ENCODE measurements at places on chromosomes 12 and 14.

DNA sequence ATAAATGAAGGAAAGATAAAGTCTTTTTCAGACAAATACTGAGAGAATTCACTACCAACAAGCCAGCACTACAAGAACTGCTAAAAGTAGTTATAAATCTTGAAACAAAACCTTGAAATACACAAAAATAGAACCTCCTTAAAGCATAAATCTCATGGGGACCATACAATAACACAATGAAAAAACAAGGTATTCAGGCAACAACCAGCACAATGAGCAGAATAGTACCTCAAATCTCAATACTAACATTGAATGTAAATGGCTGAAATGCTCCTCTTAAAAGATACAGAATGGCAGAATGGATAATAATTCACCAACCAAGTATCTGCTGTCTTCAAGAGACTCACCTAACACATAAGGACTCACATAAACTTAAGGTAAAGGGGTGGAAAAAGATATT is 7.7 kb upstream of the IQSEC3 start:
- DNase-seq: no peak

DNA sequence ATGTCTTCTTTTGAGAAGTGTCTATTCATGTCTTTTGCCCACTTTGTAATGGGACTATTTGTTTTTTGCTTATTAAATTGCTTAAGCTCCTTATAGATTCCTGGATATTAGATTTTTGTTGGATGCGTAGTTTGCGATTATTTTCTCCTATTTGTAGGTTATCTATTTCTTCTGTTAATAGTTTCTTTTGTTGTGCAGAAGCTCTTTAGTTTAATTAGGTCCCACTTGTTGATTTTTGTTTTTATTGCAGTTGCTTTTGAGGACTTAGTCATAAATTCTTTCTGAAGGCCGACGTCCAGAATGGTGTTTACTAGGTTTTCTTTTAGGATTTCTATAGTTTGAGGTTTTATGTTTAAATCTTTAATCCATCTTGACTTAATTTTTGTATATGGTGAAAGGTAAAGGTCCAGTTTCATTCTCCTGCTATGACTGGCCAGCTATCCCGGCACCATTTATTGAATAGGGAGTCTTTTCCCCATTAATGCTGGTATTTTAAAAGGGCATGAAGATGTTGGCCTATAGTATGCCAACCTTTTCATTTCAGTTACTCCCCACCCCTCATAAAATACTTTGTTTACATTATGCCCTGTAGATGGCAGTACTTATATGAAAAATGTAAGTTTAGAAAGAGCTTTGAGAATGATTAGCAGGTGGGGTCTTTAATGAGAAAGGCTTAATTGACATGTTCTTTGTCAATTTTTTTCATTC is 62.9 kb upstream of the PSMA6 start:
- no peak for DNase-seq

- DNase-seq: no peak
Measured at GRCh38 chr12:75364919-75365318, 26.0 kb upstream of the GLIPR1L2 start.

DNA sequence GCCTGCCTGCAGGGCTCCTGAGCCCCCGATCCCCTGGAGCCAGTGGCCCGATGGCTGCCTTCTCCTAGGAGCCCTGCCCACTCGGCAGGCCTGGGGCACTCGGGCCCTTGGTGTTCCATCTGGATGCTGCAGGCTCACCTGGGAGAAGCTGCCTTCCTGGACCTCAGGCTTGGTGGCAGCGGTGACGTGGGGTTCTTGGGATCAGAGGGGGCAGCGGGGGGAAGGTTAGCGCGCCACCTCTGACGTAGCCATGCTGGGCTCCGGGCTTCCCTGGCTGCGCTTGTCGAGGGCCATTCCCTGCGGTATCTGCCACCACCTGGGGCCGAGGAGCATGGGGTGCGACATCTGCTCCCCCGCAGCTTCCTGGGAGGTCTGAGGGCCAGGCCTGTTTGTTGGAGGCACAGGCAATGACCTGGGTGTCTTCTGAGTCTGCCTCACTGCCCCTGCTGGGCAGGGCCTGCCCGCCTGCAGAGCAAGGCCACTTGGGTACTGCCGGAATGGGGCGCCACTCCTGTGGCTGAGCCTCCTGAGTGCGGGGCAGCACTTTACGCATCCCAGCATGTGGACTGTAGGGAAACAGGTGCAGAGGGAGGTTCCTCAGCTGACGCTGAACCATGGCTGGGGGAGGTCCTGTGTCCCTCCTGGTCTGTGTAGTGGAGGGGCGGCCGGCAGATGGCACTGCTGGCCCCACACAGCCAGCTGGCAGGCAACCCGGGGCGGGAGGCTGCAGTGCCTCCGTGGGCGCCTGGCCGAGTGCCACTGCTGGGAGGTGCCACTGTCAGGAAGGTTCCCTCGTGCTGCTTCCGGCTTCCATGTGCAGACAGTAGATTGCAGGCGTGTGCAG is 20.3 kb downstream of the MTA1 start:
- no peak for DNase-seq

DNA sequence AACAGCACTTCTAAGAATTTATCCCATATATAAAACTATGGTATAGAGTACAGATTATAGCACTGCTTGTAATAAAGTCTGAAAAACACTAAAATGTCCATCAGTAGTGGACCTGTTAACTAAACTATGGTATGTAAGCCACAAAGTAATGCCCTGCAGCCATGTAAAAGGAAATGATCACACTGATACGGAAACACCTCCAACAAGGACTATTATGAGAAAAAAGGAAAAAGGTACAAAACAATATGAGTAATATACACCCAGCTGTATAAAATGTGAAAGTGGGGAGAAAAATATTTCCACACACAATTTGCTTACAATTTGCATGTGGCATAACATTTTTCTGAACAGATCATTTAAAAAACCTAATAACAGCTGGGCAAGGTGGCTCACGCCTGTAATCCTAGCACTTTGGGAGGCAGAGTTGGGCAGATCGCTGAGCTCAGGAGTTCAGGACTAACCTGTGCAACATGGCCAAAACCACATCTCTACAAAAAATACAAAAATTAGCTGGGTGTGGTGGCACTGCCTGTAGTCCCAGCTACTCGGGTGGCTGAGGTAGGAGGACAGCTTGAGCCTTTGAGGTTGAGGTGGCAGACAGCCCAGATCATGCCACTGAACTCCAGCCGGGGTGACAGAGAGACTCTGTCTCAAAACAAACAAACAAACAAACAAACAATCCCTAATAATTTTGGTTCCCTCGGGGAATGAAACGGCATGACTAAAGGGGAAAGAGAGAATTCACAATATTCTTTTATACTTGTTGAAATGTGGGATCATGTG is 250.5 kb downstream of the MED13L start:
- no peak for DNase-seq

DNA sequence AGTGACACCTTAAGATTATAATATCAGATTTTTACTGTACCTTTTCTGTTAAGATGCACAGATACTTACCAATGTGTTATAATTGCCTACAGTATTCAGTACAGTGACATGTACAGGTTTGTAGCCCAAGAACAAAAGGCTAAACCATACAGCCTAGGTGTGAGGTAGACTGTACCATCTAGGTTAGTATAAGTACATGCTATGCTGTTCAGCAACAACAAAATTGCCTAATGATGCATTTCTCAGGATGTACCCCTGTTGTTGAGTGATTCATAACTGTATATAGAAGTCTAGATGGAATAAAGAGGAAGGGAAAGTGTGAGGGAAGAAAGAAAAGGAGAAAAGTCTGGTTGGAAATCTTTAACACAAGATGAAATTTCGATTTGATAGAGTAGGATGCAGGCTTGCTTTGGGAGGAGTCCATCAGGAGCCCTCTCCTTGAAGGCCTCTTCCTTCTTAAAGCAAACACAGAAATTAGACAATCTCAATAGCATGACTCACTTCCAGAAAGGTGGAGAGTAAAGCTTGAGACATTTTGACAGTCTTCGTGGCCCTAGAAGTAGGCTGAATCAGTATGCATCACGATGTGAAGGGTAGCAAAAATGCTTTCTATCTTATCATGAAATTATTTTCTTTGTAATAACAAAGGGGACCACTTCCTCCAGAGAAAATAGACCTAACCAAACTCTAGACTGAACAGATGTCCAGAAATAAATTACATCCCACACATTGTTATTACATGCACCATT is 191.5 kb downstream of the SYT1 start:
- no peak for DNase-seq

GRCh38 chr12:6193853-6194815 is 6.1 kb upstream of the CD9 start:
- DNase-seq: no peak

DNA sequence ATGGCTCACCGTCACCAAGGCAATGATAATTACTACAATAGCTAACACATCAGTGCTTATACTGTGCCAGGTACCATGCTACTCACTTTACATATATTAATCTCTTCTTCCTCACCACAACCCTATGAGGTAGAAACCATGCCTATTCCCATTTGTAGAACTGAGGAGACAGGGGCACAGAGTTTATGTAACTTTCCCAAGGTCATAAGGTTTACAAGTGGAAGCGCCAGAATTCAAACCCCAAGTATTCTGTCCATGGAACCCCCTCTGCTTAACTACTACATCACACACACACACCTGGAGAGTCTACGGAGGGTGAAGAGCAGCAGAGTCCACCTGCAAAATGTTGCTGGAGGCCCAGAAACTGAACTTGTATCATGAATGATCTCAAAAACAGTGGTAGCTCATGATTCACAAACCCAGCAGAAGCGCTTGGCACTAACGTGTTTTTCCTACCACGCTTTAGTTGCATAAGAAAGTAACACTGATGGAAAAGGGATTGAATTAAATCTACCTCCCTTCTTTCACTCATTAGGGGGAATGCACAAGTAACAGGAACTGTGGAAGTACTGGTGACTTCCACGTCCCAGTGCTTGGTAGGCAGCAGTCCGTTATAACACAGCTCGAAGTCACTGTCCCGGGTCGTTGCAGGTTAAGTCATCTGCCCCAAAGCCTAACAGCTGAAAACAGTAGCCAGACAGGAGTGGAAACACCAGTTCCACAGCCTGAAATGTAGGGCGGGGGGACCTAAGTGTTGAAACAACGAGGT is 2.0 kb downstream of the ITPR2 start:
- DNase-seq: no peak

DNA sequence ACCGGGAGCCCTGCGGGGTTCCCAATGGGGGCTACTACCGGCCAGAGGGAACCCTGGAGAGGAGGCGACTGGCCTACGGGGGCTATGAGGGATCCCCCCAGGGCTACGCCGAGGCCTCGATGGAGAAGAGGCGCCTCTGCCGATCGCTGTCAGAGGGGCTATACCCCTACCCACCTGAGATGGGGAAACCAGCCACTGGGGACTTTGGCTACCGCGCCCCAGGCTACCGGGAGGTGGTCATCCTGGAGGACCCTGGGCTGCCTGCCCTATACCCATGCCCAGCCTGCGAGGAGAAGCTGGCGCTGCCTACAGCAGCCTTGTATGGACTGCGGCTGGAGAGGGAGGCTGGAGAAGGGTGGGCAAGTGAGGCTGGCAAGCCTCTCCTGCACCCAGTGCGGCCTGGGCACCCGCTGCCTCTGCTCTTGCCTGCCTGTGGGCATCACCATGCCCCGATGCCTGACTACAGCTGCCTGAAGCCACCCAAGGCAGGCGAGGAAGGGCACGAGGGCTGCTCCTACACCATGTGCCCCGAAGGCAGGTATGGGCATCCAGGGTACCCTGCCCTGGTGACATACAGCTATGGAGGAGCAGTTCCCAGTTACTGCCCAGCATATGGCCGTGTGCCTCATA is 9.7 kb downstream of the TNS2 start:
- DNase-seq: no peak

DNA sequence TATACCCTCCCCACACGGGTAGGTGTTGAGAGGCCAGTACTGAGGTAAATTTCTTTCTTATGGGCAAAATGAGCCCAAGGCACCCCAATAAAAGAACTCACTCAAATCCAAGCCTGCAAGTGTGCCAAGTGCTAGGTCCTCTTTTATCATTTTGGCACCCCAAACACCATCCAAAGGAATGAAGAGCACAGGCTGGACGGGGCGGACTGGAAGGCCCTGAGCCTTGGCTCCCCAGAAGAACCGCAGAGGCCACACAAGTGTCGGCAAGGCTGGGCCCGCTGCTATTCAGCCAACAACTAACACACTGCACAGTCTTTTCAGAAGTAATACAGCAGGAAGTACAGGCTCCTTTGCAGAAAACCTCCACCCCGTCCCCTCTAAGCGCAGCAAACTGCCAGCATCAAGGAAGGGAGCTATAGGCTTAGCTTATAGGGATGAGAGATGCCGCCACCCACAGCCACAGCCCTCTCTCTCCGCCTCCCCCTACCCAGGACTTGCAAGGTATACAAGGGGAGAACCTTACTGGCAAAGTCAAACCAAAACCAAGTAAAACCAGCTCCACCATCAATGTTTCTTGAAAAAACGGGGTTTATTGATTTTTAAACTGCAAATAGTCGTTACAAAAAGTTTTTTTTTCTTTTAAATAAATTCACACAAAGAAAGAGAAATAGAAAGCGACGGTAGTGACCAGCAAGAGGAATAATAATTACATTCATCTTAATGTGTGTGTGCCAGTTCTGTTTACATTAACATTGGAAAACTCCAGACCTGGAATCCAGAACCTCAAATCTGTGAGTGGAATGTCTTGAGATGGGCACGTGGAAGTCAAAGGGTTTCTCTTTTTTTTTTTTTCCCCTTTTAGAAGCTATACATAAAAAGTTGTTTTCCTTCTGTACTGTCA is 5.5 kb downstream of the ZFP36L1 start:
- DNase-seq: no peak

- no peak for DNase-seq
Measured at GRCh38 chr12:99142651-99143050, 497.6 kb downstream of the APAF1 start.

GRCh38 chr12:101945369-101946232 is 68.2 kb downstream of the DRAM1 start:
- DNase-seq: no peak

- no peak for DNase-seq
Measured at GRCh38 chr12:14795028-14795448, 8.2 kb downstream of the WBP11 start.

DNA sequence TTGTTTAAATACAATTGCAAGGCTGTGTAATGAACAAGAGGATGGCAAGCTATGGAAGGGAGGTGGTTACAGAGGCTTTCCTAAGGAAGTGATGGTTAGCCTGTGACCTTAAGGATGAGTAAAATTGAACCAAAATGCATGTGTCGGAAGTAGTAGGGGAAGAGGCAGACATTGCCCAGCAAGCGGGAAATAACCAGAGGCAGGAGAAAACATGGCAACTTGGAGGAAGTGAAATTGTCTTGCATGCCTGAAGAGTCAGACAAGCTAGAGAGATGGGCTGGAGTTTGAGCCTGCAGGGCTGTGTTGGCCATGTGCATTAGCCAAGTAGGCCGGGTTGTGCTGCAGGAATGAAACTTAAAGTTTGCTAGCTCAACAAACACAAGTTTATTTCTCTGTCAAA is 96.2 kb downstream of the BTG1 start:
- DNase-seq: no peak

- DNase-seq: no peak
Measured at GRCh38 chr14:20419419-20419818, 6.1 kb upstream of the TEP1 start.

GRCh38 chr12:26808766-26809476 is 24.1 kb downstream of the ITPR2 start:
- no peak for DNase-seq

- DNase-seq: no peak
Measured at GRCh38 chr12:46835785-46836184, 10.0 kb upstream of the SLC38A4 start.

GRCh38 chr12:76964784-76965571 is 86.2 kb upstream of the CSRP2 start:
- no peak for DNase-seq

GRCh38 chr14:90489916-90490719 is 93.3 kb downstream of the CALM1 start:
- no peak for DNase-seq
